Kidney (tissue), 22 donors: ENCODE measurements at places on chromosomes 2 and 18.

DNA sequence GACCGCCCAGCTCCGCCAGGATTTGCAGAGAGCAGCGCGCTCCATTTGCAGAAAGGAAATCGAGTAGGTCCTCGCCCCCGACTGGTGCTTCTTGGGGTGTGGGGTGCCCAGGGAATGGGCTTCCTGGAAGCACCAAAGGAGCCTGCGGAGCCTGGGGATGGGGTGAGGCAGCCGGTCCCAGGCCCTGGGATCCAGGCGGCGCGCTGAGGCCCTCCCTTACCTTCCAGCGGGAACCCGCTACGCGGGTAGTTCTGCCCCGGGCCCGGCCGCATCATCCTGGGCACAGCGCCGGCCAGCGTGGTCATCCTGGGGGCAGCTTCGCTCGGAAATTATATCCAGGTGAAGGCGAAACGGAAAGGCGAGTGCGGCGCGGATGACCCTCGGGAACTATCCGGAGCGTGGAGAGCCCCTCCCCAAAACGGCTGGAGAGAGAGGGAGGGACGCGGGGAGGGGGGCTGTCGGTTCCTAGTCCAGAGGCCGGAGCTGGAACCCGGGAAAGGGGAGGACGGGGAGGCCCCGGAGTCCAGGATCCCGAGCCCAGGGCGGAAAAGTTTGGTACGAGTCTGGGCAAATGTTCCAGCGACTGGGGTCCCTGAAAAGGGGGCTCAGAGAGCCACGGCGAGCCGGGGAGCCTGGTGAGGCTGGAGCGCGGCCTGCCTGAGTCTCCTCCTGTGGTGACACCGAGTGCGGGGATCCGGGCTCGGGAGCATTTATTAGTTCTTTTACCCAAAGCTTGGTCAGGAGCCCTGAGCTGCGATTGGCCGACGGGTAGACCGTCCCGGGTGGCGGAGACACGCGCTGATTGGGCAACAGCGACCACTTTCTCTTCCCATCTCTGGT is at the start of gene PAX3:
PAX3 (minus strand) TSS at position 688 of the 840 bp plus-strand sequence; CDS start at position 305, 383 bp downstream.
- H3K4me1 ChIP-seq, result no peaks in the 10 kb centered on the region
- DNase-seq, result peak; percentile 31
- H3K36me3 ChIP-seq, result no peaks in the 10 kb centered on the region
- H3K27ac ChIP-seq, result no peak within 1 kb of the TSS

- no peaks in the 10 kb centered on the region for H3K27me3 ChIP-seq
- H3K4me3 ChIP-seq, result no peak overlapping the region
- H3K27ac ChIP-seq, result no peak overlapping the region
- H3K4me1 ChIP-seq, result peaks cover 12% of the 10 kb centered on the region
These were observed 7.1 kb downstream of the SCLY start for GRCh38 chr2:238067939-238068338.

DNA sequence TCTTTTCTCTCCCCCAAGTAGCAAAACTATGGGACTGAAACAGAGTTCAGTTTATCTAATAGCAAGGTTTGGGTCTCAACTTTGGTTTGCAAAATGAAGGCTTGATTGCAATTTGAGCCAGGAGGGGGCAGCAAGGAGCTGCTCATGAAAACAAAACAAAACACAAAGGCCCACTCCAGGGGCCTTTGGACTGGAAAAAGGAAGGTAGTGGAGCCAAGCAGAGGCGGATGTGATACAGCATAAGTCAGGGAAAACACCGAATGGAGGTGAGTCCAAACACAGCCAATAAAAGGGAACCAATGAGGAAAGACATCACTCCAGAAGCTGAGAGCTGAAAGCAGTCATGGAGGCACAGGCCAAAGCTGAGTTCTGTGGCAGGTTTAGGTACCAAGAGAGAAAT is 799.7 kb upstream of the ACVR2A start:
- no peaks in the 10 kb centered on the region for H3K4me1 ChIP-seq
- H3K36me3 ChIP-seq, result no peaks in the 10 kb centered on the region
- H3K27ac ChIP-seq, result no peak overlapping the region
- DNase-seq, result peak; percentile 21
- no peak overlapping the region for H3K4me3 ChIP-seq
- H3K27me3 ChIP-seq, result no peaks in the 10 kb centered on the region

- no peaks in the 10 kb centered on the region for H3K27me3 ChIP-seq
- no peak for DNase-seq
- H3K27ac ChIP-seq, result no peak overlapping the region
- no peaks in the 10 kb centered on the region for H3K36me3 ChIP-seq
- H3K4me1 ChIP-seq, result no peaks in the 10 kb centered on the region
- H3K4me3 ChIP-seq, result no peak overlapping the region
These were observed 136.4 kb downstream of the THSD7B start for GRCh38 chr2:136901732-136902131.

DNA sequence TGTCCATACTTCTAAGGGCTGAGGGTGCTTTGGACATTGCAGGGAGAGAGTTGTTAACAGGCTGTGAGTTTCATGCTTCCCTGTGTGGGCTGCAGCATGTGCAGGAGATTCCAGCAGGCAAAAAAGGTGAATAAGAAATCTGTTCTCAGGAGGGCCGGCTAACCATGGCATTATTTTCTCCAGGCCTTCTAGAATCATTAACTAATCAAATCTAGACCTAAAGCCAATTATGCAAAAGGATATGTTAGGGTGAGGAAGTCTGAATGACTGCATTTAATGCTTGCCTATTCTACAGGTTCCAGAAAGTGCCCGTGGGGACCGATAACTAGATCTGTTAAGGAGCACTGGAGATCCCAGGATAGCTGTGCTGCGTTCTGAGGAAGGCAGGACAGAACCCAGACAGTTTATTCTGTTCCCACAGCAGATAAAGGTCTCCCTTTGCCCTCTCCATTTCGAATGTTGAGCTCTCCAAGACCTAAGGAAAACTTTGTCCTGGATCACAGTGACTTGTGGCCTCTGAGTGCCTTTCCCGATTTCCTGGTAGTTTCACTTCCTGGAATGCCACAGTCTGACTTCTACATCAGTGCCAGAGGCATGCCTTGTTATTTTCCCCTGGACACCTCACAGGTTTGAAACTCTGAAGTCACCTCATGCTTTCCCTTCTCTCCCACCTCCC is 50.0 kb upstream of the ZFP36L2 start:
- H3K4me1 ChIP-seq, result peaks cover 26% of the 10 kb centered on the region
- no peaks in the 10 kb centered on the region for H3K36me3 ChIP-seq
- H3K4me3 ChIP-seq, result peak overlapping the region; percentile 23
- H3K27ac ChIP-seq, result peak overlapping the region; percentile 91
- DNase-seq, result peak; percentile 19

DNA sequence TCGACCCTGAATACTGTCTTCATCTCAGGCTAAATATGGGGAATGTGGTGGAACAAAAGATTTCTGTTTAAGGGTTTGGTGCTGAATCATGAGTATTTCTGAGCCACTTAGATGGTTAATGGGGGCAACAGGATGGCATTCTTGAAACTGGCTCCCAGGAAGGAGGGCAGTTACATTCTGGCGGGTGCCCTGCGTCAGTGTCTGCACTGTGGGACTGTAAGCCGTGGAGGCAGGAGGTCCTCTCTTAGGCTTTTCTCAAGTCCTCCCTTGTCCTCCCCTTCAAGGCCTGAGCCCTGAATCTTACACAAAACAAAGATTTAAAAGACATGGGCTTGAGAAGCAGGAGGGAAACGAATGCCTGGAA is 45.7 kb downstream of the PSD4 start:
- H3K36me3 ChIP-seq, result peaks cover 8% of the 10 kb centered on the region
- peaks cover 50% of the 10 kb centered on the region for H3K4me1 ChIP-seq
- DNase-seq, result no peak
- H3K4me3 ChIP-seq, result no peak overlapping the region
- H3K27ac ChIP-seq, result peak overlapping the region; percentile 95

DNA sequence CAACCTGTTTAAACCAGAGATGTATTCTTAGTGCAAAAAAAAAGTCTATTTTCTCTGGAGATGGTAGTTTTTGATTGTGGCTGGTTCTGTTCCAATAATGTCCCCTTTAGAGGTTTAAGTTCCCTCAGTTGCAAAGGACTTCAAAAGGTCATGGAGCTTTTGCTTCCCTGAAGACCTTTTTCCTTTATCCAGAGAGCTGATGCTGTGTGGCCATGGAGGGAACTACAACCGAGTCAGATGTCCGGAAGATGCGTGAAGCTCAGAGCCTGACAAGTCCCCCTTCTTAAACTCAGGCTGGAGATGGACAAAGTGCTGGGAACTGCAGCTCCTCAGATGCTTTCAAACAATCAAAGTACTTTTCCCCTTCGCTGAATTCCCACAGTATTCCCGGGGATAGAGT is 176.1 kb downstream of the TMEM18 start:
- peaks cover under 1% of the 10 kb centered on the region for H3K4me1 ChIP-seq
- H3K27ac ChIP-seq, result no peak overlapping the region
- H3K36me3 ChIP-seq, result no peaks in the 10 kb centered on the region

GRCh38 chr2:164933671-164934189 is 21.6 kb downstream of the SLC38A11 start:
- no peaks in the 10 kb centered on the region for H3K4me1 ChIP-seq
- H3K27ac ChIP-seq, result no peak overlapping the region
- no peaks in the 10 kb centered on the region for H3K27me3 ChIP-seq
- DNase-seq, result no peak
- H3K36me3 ChIP-seq, result no peaks in the 10 kb centered on the region

- DNase-seq, result no peak
- H3K4me1 ChIP-seq, result peaks cover 3% of the 10 kb centered on the region
- no peaks in the 10 kb centered on the region for H3K27me3 ChIP-seq
- peak overlapping the region; percentile 65 for H3K27ac ChIP-seq
- H3K4me3 ChIP-seq, result no peak overlapping the region
- H3K36me3 ChIP-seq, result no peaks in the 10 kb centered on the region
These were observed 49.9 kb upstream of the RTN4 start for GRCh38 chr2:55099878-55100820.

- H3K4me3 ChIP-seq, result no peak overlapping the region
- H3K27me3 ChIP-seq, result no peaks in the 10 kb centered on the region
- DNase-seq, result no peak
These were observed 23.7 kb upstream of the GCG start for GRCh38 chr2:162175714-162176113.

- no peak overlapping the region for H3K4me3 ChIP-seq
- H3K27ac ChIP-seq, result no peak overlapping the region
- H3K27me3 ChIP-seq, result no peaks in the 10 kb centered on the region
- no peak for DNase-seq
These were observed 138.4 kb downstream of the FAM210A start for GRCh38 chr18:13587937-13588336.

DNA sequence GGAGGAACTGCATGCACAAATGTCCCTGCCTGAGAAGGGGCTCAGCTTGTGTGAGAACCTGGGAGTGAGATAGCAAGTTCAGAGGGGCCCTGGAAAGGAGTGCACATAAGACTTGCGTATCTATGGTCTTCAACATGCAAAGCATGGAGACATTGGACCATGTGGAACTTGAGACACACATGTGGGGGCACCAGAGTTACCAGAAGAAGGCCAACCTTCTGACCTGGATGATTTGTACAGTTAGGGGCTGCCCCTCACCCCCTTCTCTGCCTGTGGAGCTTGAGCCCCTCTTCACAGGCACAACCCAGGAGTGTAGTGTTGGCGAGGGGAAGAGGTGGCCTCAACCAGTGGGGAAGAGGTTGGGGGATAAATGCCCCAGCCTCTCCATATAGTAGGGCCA is 165.0 kb upstream of the ARL4C start:
- H3K36me3 ChIP-seq, result no peaks in the 10 kb centered on the region
- DNase-seq, result no peak
- no peaks in the 10 kb centered on the region for H3K27me3 ChIP-seq
- no peak overlapping the region for H3K27ac ChIP-seq
- no peaks in the 10 kb centered on the region for H3K4me1 ChIP-seq
- no peak overlapping the region for H3K4me3 ChIP-seq

- no peaks in the 10 kb centered on the region for H3K27me3 ChIP-seq
- H3K4me3 ChIP-seq, result no peak overlapping the region
- no peaks in the 10 kb centered on the region for H3K4me1 ChIP-seq
- no peak overlapping the region for H3K27ac ChIP-seq
- DNase-seq, result no peak
These were observed 236.4 kb downstream of the CNTNAP5 start for GRCh38 chr2:124261456-124261855.

DNA sequence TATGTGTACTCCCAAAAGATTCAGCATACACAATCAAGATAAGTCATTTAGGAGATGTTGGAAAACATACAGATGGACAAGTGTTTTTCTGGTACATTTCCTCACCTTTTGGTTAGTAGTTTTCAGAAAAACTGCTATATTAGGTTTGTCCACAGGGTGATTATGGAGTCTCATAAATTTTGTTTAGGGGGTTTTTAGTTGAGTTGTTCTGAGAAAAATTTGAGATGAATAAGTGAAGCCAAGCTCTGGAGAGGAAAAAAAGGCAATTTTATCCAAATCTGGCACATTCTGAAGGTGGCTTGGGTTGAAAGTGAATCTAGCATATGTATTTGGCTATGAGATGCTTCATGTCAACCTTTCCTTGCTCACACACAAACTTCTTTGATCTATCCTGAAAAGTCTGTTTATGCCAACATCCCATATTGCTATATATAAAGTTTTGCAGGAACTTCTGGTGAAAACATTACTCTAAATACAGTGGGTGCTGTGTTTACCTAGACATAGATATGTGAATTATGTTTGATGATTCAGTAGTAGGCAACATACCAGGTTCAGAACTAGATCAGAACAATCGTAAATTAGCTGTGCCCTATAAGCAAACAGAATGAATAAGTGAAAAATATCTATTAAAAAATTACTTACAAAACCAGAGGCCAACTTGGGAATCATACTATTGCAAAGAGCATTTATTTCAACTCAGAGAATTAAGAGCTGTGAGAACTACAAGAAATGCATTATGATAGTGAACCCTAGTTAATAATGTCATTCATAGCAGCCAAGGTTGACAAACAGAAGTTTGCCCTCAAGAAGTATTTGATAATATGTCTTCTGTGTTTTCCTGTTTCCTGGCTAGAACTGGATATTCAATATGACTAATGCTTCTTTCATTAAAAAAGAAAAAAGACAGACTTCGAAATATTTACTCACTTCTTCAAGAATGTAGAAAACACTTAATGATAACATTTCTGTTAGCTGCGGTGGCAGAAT is 552.0 kb downstream of the IRS1 start:
- H3K4me3 ChIP-seq, result no peak overlapping the region
- H3K27ac ChIP-seq, result no peak overlapping the region
- H3K27me3 ChIP-seq, result no peaks in the 10 kb centered on the region
- no peaks in the 10 kb centered on the region for H3K4me1 ChIP-seq

GRCh38 chr2:100416397-100416934 is 1.0 kb downstream of the CHST10 start:
- H3K27me3 ChIP-seq, result no peaks in the 10 kb centered on the region
- no peaks in the 10 kb centered on the region for H3K36me3 ChIP-seq
- H3K4me3 ChIP-seq, result peak overlapping the region; percentile 71
- H3K4me1 ChIP-seq, result peaks cover 6% of the 10 kb centered on the region

DNA sequence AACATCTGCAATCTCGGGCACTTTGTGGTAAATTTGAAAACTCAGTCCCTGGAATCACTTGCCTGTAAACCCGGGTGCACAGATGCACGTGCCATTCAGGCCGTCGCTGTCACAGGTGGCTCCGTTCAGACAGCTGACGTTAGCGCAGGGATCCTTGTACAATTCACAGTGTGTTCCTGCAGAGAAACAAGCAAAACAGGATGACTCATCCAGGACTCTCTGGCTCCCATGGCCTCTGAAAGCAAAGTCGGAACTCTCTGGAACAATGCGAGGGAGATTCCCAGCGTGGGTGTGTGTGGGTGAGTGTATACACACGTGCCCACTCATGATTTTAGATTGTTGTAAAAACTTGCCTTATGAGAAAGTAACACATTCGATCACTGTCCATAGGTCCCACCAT is 136.1 kb upstream of the PID1 start:
- H3K4me1 ChIP-seq, result no peaks in the 10 kb centered on the region
- no peak overlapping the region for H3K27ac ChIP-seq
- H3K4me3 ChIP-seq, result no peak overlapping the region
- H3K36me3 ChIP-seq, result no peaks in the 10 kb centered on the region
- H3K27me3 ChIP-seq, result no peaks in the 10 kb centered on the region
